Activated CD8-positive, alpha-beta memory T cell treated with anti-CD3 and anti-CD28 coated beads, Interleukin-2, amount 10 ng/mL, durations not matched to agents 7 days and 5 days (primary cell): ENCODE measurements at places on chromosomes 6 and 20.

DNA sequence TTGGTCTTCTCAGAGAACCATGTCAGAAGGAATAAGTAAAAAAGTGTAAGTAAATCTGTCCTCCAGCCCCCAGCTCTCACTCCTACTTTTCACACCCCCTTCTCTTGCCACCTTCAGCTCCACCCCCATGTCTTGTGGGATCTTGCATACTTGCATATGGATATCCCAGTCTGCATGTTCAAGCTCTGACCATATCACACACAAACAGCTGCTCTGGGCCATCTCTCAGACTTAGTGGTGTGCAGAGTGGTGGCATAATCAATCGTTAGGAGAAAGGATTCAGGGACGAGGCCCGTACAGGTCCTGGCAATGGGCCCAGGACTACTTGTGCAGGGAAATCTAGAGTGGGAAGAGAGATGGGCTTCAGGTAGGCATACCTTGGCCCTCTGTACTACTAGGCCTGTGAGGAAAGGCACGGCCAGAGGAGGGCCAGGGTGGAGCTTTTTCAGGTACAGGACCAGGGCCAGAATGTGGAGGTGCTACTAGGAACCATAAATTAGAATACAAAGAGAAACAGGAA, 112.0 kb upstream of the SGK1 start:
- peaks cover 9% of the 10 kb centered on the region for H3K4me1 ChIP-seq
- DNase-seq: no peak
- H3K36me3 ChIP-seq: no peaks in the 10 kb centered on the region
- H3K27ac ChIP-seq: no peak overlapping the region
- H3K4me3 ChIP-seq: no peak overlapping the region

- peaks cover 3% of the 10 kb centered on the region for H3K36me3 ChIP-seq
- peaks cover 34% of the 10 kb centered on the region for H3K4me1 ChIP-seq
- DNase-seq: peak; percentile 73
- H3K4me3 ChIP-seq: peak overlapping the region; percentile 100
- peak overlapping the region; percentile 100 for H3K27ac ChIP-seq
- H3K27me3 ChIP-seq: peaks cover 4% of the 10 kb centered on the region
These were observed 405 bp downstream of the RNF146 start for GRCh38 chr6:127266892-127267645.

DNA sequence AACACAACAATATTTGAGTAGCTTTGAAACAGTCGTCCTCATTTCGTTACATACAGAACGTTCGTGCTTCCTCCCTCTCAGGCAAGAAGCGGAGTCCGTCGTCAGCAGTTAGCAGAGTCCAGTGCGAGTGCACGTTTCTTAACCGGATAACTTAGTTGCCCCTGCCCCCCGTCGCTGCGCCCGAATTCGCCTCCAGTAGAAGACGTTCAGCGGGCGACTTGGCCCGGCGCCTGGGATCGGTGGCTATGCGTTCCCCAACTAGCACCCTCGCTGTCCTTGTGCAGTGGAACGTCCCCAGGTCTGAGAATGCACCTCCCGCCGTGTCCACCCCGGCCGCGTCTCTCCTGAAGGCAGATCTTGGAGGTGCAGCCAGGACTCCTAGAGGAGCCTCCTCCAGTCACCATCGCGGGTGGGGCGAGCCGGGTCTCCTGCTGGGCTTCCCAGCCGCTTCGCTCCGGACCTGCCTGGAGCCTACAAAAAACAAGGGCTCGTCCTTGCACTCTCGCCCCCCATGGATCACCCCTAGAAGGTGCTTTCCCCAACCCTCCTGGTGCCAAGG, 910 bp upstream of the PCSK2 start:
- no peaks in the 10 kb centered on the region for H3K4me1 ChIP-seq
- peaks cover 1% of the 10 kb centered on the region for H3K36me3 ChIP-seq
- H3K4me3 ChIP-seq: no peak overlapping the region
- H3K27me3 ChIP-seq: peaks cover 49% of the 10 kb centered on the region
- DNase-seq: no peak

DNA sequence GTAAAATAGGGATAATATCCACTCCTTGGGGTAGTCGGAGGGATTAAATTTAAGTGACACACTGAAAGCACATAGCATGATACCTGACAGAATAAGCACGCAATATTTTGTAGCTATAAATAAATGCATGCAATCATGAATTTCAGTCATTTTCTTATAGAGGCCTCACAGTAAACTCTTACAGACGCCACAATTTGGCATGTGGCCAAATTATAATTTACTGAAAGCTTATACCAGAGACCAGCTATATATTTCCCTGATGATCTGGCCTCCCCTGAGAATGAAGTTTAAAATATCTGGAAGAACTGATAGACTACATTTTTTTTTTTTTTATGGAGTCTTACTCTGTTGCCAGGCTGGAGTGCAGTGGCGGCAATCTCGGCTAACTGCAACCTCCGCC, 40.9 kb downstream of the QRSL1 start:
- H3K27me3 ChIP-seq: no peaks in the 10 kb centered on the region
- H3K27ac ChIP-seq: no peak overlapping the region
- H3K4me1 ChIP-seq: no peaks in the 10 kb centered on the region
- no peak overlapping the region for H3K4me3 ChIP-seq

GRCh38 chr20:49228676-49229075, 9.5 kb downstream of the DDX27 start:
- peaks cover 6% of the 10 kb centered on the region for H3K4me1 ChIP-seq
- H3K27ac ChIP-seq: no peak overlapping the region
- no peak for DNase-seq
- H3K27me3 ChIP-seq: no peaks in the 10 kb centered on the region
- no peak overlapping the region for H3K4me3 ChIP-seq

DNA sequence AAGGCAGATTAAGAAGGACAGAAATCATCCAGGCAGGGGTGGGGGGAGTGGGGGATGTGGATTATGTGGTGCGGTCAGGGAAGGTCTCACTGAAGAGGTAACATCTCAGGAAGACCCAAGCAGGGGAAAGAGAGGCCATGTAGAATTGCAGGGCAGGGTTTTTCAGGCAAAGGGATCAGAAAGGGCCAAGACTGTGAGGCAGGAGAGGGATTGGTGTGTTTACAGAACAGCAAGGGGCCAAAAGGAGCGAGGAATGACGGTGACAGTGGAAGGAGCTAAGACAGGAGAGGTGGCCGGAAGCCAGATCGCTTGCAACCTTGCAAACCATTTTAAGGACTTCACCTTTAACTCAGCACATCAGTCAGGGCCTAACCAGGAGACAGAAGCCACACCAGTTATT, 535.4 kb upstream of the JARID2 start:
- no peak for DNase-seq
- H3K27me3 ChIP-seq: no peaks in the 10 kb centered on the region
- H3K27ac ChIP-seq: no peak overlapping the region

DNA sequence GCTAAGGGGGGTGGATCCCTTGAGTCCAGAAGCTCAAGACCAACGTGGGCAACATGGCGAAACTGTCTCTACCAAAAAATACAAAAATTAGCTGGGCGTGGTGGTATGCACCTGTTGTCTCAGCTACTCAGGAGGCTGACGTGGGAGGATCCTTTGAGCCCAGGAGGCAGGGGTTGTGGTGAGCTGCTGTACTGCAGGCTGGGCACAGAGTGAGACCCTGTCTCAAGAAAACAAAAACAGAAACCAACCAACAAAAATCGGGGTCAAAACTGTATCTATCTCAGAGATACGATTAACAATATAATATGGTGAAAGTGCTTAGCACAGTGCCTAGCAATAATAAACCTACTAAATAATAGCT, 20.7 kb upstream of the BCAS1 start:
- no peak overlapping the region for H3K4me3 ChIP-seq
- H3K27ac ChIP-seq: no peak overlapping the region
- H3K27me3 ChIP-seq: peaks cover 4% of the 10 kb centered on the region
- no peaks in the 10 kb centered on the region for H3K4me1 ChIP-seq
- no peaks in the 10 kb centered on the region for H3K36me3 ChIP-seq

- peaks cover 44% of the 10 kb centered on the region for H3K36me3 ChIP-seq
- no peaks in the 10 kb centered on the region for H3K4me1 ChIP-seq
- H3K27ac ChIP-seq: no peak overlapping the region
- H3K4me3 ChIP-seq: no peak overlapping the region
These were observed 134.8 kb downstream of the DTNBP1 start for GRCh38 chr6:15527838-15528617.

DNA sequence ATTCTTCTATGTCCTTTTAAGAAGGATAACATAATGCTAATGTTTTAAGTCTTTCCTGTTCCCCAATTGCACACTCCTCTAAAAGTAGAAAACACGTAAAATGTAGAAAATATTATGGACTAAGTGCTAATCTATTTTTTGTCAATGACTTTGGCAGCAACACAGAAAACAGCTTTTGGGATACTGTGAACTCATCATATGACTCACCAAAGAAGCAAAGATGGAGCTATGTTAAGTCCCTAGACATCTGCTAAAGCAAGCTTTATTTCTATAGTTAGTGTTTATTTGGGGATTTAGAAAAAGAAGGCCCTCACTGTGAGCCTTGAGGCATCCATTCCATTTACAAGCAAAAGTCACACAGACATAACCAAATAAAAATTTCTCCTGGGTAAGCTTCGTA, 23.0 kb downstream of the OPN5 start:
- H3K27ac ChIP-seq: no peak overlapping the region
- H3K36me3 ChIP-seq: no peaks in the 10 kb centered on the region
- no peaks in the 10 kb centered on the region for H3K4me1 ChIP-seq
- DNase-seq: no peak
- no peak overlapping the region for H3K4me3 ChIP-seq

- peaks cover 55% of the 10 kb centered on the region for H3K27me3 ChIP-seq
- DNase-seq: no peak
- H3K36me3 ChIP-seq: no peaks in the 10 kb centered on the region
- H3K27ac ChIP-seq: no peak overlapping the region
- no peak overlapping the region for H3K4me3 ChIP-seq
These were observed 80.5 kb downstream of the SNX5 start for GRCh38 chr20:17888044-17888443.

- H3K4me3 ChIP-seq: peak overlapping the region; percentile 43
- no peaks in the 10 kb centered on the region for H3K27me3 ChIP-seq
- H3K36me3 ChIP-seq: peaks cover 58% of the 10 kb centered on the region
- no peak for DNase-seq
These were observed 39.5 kb downstream of the PPP1R16B start for GRCh38 chr20:38844963-38845362.

GRCh38 chr20:36847009-36847709, 28.8 kb upstream of the TLDC2 start:
- no peak for DNase-seq
- H3K27me3 ChIP-seq: no peaks in the 10 kb centered on the region
- no peaks in the 10 kb centered on the region for H3K36me3 ChIP-seq
- peaks cover 16% of the 10 kb centered on the region for H3K4me1 ChIP-seq

- peak overlapping the region; percentile 56 for H3K27ac ChIP-seq
- H3K4me1 ChIP-seq: peaks cover 19% of the 10 kb centered on the region
- peaks cover 13% of the 10 kb centered on the region for H3K36me3 ChIP-seq
- DNase-seq: no peak
These were observed 975 bp upstream of the TFAP2A start for GRCh38 chr6:10415617-10416480.

- H3K36me3 ChIP-seq: peaks cover 6% of the 10 kb centered on the region
- no peaks in the 10 kb centered on the region for H3K4me1 ChIP-seq
- no peaks in the 10 kb centered on the region for H3K27me3 ChIP-seq
- H3K27ac ChIP-seq: no peak overlapping the region
- H3K4me3 ChIP-seq: no peak overlapping the region
These were observed 9.4 kb downstream of the ABCC10 start for GRCh38 chr6:43436577-43437282.

GRCh38 chr20:2485661-2486060, 15.1 kb upstream of the SNRPB start:
- peaks cover 4% of the 10 kb centered on the region for H3K4me1 ChIP-seq
- peaks cover 39% of the 10 kb centered on the region for H3K36me3 ChIP-seq
- DNase-seq: no peak
- no peaks in the 10 kb centered on the region for H3K27me3 ChIP-seq
- no peak overlapping the region for H3K4me3 ChIP-seq

DNA sequence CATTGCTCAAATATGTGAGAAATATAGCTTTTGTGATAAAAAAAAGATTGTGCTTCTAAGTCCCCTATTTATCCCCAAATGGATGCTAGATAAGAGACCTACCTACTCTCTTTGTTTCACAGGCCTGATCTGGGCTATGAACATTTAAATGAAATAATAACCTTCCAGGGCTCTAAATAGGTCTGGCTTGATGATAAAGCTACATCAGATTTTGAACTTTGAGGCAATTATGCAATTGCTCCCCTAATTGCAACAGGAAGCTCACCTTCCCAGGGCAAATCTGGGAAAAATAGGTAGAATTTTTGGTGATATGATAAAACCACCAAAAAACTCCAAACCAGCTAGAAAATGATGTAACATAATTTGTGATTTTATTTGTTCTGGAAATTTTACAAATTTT, 624.5 kb downstream of the PKHD1 start:
- H3K4me3 ChIP-seq: no peak overlapping the region
- DNase-seq: no peak
- no peaks in the 10 kb centered on the region for H3K36me3 ChIP-seq

- DNase-seq: no peak
- H3K4me1 ChIP-seq: peaks cover 22% of the 10 kb centered on the region
- no peaks in the 10 kb centered on the region for H3K27me3 ChIP-seq
- H3K4me3 ChIP-seq: no peak overlapping the region
- peaks cover 44% of the 10 kb centered on the region for H3K36me3 ChIP-seq
- H3K27ac ChIP-seq: no peak overlapping the region
These were observed 12.8 kb downstream of the SNX14 start for GRCh38 chr6:85580878-85581267.

DNA sequence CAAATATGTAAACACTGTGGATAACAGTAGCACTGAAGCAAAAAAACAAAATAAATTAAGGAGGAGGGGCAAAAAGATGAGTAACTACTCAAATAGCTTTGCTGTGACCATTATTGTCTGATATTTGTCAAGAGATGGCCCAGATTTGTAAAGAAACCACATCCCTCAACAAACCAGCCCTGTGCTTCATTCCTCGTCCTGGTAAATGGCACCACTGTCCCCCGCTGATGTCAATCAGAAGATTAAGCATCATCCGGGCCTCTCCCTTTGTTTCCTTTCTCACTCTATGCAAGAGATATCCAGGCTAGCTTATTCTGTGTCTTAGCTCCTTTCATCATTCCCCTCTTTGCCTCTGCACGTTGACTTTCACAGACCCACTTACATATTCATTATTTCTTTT, 259.0 kb downstream of the SYNE1 start:
- H3K4me1 ChIP-seq: no peaks in the 10 kb centered on the region
- peaks cover 6% of the 10 kb centered on the region for H3K27me3 ChIP-seq
- H3K36me3 ChIP-seq: no peaks in the 10 kb centered on the region
- no peak overlapping the region for H3K27ac ChIP-seq

DNA sequence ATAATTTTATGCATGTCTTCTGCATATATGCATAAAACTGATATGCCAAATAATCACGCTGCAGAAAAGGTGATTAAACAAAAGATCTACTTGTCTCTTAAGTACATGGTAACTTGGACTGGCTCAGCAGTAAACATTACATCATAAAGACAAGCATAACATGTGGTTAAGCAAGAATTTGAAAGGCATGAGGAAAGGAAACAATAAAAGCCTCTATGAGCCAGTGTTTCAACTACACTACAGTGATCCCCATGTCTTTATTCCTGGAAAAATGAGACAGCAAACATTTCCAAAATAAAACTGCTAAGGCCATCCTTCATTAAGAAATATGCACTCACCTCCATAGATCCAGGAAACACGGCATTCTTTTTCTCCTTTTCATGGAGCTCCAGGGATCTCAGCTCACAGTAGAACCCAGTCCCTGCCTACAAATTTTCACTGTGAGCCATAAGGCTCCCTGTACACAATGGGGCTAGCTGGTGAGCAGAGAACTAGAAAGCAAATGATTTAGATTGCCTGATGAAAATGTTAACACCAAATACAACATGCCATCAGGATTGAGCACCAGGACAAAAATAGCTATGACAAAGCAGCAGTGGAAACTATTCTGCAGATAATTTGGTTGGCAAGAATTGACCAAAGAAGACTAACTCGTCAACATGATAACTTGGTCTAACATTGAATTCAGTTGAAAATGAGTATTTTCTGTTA, 156.1 kb downstream of the COL21A1 start:
- H3K27me3 ChIP-seq: no peaks in the 10 kb centered on the region
- no peaks in the 10 kb centered on the region for H3K4me1 ChIP-seq
- H3K4me3 ChIP-seq: no peak overlapping the region
- no peaks in the 10 kb centered on the region for H3K36me3 ChIP-seq
